ENCODE measurements at places on chromosomes 6 and 20. TPM values are rescaled to one million over a fixed set of nuclear protein-coding genes. Genes with fewer than 3 reads are reported as not detected.

C6orf132 gene
- 0.14 TPM for total RNA-seq

IL20RA gene
- total RNA-seq, result not detected

DNA sequence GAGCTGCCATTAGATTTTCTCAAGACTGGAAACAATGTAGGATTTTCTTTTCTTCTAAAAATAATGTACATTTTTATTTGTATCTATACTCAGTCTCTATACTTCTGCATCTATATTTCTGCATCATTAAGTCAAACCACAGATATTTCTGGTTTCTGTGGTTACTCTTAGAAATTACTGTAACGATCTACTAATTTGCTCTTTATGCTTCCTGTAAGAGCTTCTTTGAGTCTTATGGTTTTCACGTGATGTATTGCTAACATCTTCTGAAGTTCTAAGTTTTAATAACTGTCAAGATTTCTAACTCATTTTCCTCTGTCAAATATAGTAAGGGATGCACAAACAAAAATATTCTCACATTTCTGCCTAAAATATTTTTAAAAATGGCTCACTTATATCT is 1144.5 kb downstream of the HACE1 start:
- H3K4me1 ChIP-seq, result no peaks in the 10 kb centered on the region
- no peak for DNase-seq

- peak overlapping the region; percentile 30 for H3K27ac ChIP-seq
- H3K4me3 ChIP-seq, result peak overlapping the region; percentile 29
Measured at GRCh38 chr6:98137391-98137790, 697.0 kb upstream of the POU3F2 start.

DNA sequence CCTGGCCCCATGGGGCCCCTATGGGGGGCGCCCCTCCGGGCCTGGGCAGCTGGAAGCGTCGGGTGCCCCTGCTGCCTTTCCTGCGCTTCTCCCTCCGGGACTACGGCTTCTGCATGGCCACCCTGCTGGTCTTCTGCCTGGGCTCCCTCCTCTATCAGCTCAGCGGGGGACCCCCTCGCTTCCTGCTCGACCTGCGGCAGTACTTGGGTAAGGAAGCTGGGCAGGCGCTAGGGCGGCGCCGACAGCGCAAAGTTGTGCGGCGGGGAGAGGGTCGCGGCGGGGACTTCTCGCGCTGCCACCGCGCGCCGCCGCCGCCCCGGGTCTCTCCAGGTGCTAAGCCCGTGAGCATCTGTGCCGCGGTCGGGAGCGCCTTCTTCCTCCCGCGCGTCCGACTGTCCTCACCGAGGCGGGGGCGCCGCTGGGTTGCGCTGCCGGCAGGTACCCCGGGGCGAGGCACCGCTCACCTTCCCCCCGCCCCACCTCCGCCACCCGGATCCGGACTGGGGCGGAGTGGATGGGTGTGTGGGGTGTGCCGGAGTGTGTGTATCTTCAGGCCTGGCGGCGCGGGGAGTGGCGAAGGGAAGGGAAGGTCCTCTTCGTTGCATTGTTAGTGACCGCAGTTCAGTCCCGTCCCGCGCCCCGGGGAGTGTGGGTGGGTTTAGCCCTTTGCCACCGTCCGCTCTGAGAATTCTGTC is 788 bp downstream of the UST start:
- peaks cover 22% of the 10 kb centered on the region for H3K4me1 ChIP-seq
- no peaks in the 10 kb centered on the region for H3K36me3 ChIP-seq
- DNase-seq, result peak; percentile 47
- peaks cover 39% of the 10 kb centered on the region for H3K27me3 ChIP-seq
- peak overlapping the region; percentile 90 for H3K4me3 ChIP-seq

DNA sequence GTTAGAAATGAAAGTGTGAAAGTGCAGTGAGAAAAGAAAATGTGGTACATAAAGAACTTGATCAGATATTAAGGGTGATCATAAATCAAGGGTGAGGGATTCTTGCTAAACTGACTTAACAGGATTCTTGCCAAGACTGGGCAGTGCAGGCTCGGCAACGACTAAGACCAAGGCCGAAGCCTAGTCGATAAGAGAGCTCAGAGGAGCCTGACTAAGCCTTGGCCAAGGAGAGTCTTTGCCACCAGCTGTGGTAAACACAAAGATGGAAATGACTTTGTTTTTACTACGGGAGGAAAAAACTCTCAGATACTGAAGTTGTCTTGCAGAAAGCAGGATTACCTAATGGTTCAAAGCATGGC is 196.6 kb downstream of the LY86 start:
- no peak for DNase-seq
- H3K36me3 ChIP-seq, result no peaks in the 10 kb centered on the region
- no peaks in the 10 kb centered on the region for H3K4me1 ChIP-seq
- H3K4me3 ChIP-seq, result no peak overlapping the region
- no peak overlapping the region for H3K27ac ChIP-seq
- H3K27me3 ChIP-seq, result peaks cover 3% of the 10 kb centered on the region

THBD gene
- 0.12 TPM for total RNA-seq

GRM1 gene
- total RNA-seq, result 0.63 TPM

DNA sequence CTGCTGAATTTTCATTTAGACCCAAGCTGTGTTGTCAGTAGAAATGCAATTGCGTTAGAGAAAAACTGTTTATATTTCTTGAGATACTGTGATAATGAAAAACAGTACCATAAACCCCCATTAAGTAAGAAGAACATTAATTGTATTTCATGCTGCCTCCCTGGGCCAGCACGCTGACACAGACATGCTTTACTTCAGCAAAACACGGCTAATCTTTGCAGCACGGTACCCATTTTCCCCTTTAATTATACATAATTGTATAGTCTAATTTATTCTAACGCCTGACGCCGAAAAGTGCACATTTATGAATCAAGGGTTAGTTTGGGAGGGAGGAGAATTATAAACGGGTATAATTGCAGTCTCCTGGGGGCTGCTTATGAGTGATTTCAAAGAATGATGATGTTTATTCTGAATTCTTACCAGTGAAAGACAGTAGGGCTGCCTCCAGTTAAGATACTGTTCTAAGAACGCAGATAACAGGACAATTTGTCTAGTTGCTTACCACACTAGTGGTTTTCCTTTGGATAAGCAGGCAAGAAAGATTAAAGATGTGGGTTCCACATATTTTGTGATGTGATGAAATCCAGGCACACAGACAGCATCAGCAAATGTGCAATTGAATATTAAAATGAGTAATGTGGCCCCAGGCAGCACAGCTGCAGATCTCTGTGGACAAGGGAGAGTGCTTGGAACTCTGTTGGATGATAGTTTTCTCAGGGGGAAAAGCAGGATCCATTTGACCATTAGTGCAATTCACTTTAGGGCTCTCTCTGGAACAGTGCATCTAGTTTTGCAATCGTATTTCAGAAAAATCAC is 4.7 kb upstream of the SULF2 start:
- H3K27ac ChIP-seq, result no peak overlapping the region
- peak overlapping the region; percentile 6 for H3K4me3 ChIP-seq
- no peaks in the 10 kb centered on the region for H3K36me3 ChIP-seq
- H3K27me3 ChIP-seq, result peaks cover 11% of the 10 kb centered on the region
- peaks cover 56% of the 10 kb centered on the region for H3K4me1 ChIP-seq
- no peak for DNase-seq

DNA sequence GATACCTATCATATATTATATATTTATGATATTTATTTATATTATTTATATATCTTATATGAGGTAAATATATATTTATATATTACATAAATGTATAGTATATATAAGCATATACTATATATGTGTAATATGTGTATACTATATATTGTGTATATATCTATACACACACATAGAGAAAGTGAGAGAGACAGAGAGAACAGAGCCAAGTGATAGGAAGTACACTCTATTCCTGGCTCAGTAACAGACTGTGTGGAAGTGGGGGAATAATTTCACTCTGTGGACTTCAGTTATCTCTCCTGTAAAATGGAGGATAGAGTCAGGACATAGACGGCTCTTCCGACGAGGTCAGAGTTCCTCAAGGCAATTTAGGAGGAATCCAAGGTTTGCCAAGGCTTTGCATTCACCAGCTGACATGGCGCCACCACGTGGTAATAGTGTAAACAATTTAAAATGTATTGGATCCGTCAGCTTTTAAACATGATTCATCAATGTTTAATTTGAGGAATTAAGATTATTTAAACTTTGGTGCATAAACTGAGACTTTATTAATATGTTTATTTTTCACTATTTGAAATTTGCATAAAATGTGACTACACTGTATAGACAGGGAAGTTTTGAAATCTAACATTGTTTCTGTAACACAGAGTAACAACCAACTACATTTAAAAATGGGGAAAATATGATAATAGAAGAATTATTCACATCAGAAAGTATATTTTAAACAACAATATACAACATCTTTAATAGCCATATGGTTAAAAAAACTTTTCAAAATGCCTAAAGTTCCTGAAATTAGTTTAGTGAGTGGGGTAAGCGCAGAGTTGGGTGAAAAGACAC is 75.4 kb upstream of the TMEM244 start:
- no peaks in the 10 kb centered on the region for H3K27me3 ChIP-seq
- no peak overlapping the region for H3K27ac ChIP-seq
- H3K4me1 ChIP-seq, result peaks cover 4% of the 10 kb centered on the region
- peak; percentile 58 for DNase-seq

DNA sequence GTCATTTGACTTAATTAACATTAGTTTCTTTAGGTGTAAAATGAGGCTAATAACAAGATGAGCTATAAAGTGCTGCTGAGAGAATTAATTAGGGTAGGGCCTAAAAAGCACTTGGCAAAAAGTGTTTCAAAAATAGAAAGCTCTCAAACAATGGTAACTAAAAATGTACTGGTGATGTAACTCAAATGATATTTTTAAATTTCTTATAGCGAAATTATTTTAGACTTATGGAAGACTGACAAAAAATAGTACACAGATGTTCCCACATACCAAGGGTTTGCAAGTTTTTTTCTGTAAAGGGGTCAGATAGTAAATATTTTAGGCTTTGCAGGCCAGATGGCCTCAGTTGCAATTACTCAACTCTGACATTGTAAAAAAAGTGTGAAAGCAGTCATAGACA is 190.7 kb upstream of the UFL1 start:
- H3K27ac ChIP-seq, result no peak overlapping the region
- DNase-seq, result no peak
- H3K27me3 ChIP-seq, result no peaks in the 10 kb centered on the region
- H3K36me3 ChIP-seq, result no peaks in the 10 kb centered on the region
- H3K4me3 ChIP-seq, result no peak overlapping the region

- no peak overlapping the region for H3K27ac ChIP-seq
- peaks cover 4% of the 10 kb centered on the region for H3K4me1 ChIP-seq
- H3K36me3 ChIP-seq, result no peaks in the 10 kb centered on the region
- H3K4me3 ChIP-seq, result no peak overlapping the region
- H3K27me3 ChIP-seq, result no peaks in the 10 kb centered on the region
Measured at GRCh38 chr20:11173916-11174315, 500.1 kb upstream of the JAG1 start.

DNA sequence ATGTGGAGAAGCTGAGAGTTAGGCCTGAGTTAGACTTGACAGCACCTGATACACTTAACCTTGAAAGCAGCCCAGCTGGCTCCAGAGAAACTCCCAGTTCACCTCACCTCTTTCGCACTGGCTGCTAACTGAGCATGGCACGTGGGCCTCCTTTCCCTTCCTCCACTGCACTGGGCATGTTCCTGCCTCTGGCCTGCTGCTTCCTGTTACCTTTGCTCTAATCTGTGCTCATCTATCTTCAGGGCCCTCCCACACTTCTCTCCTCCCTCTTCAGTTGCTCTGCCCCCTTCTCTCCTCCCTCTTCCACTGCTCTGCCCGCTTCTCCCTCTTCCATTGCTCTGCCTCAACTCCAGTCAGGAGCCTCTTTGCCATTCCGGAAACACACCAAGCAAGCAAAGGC is 13.7 kb upstream of the UBE2V1 start:
- peaks cover 5% of the 10 kb centered on the region for H3K4me1 ChIP-seq
- no peak overlapping the region for H3K27ac ChIP-seq
- H3K27me3 ChIP-seq, result no peaks in the 10 kb centered on the region

DNA sequence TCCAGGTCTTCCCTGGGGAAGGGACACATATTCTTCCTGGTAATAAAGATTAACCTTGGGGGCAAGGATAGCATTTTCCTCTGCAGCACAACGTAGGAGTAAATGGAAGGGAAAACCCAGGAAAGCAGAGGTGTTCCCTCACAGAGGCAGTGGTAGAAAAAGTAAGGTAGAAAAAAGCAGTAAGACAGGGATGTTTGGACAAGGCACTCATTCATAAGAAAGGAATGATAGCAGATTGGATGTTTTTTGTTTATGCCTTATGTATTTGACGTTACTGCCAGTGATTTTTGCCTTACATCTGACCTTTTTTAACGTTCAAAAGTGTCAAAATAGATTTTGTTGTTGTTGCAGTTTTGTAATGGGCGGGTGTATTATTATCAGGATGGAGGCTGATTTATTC is 395.0 kb downstream of the CDKAL1 start:
- H3K36me3 ChIP-seq, result no peaks in the 10 kb centered on the region
- DNase-seq, result no peak
- no peak overlapping the region for H3K4me3 ChIP-seq
- H3K27me3 ChIP-seq, result no peaks in the 10 kb centered on the region

DNA sequence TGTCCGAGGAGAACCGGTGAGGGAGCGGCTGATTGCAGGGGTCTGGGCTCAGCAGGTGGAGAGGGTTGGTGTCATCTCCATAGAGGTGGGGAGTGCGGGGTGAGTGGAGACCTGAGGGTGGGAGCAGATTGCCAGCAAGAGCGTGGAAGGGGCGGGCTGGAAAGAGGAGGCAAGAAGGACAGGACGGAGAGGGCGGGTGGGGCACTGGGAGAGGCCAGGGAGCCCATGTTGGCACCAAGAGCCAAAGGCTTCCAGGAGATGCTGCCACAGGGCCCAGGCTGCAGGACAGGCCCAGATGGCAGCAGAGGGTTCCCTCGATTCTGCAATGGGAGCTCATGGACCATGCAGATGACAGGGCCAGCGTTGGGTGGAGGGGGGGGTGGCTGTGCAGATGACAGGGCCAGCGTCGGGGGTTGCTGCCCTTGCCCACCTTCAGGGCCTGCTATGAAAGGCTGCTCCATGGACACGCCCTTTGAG is 105.4 kb downstream of the TMEM242 start:
- peaks cover 21% of the 10 kb centered on the region for H3K4me1 ChIP-seq
- DNase-seq, result no peak
- H3K36me3 ChIP-seq, result peaks cover 5% of the 10 kb centered on the region

- no peaks in the 10 kb centered on the region for H3K27me3 ChIP-seq
- H3K4me1 ChIP-seq, result peaks cover 12% of the 10 kb centered on the region
- H3K4me3 ChIP-seq, result no peak overlapping the region
- no peak overlapping the region for H3K27ac ChIP-seq
- H3K36me3 ChIP-seq, result peaks cover 4% of the 10 kb centered on the region
Measured at GRCh38 chr6:137910843-137911456, 43.9 kb downstream of the TNFAIP3 start.

- no peak overlapping the region for H3K4me3 ChIP-seq
- H3K27ac ChIP-seq, result no peak overlapping the region
- DNase-seq, result no peak
- H3K27me3 ChIP-seq, result peaks cover 9% of the 10 kb centered on the region
- H3K36me3 ChIP-seq, result no peaks in the 10 kb centered on the region
Measured at GRCh38 chr20:33914919-33915318, 78.8 kb upstream of the RALY start.

FAM210B gene
- 30.8 TPM for total RNA-seq

COL11A2 gene
- 4.2 TPM for total RNA-seq

DNA sequence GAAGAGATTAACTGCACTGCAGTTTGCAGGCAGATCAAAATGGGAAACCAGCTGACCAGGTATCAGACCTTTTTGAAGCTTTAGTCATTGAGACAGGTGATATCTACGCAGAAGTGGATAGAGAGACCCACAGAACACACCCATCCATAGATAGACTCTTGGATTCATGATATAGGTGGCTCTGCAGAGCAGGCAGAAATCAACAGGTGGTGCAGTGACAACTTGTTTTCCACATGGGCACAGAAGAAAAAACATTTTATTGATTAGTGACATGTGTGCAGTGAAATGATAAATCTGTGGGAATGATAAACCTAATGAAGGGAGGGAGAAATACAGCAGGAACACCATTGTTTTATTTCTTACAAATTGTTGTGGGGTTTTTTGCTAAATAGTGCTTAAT is 45.2 kb downstream of the NUDT3 start:
- DNase-seq, result no peak
- H3K36me3 ChIP-seq, result peaks cover 3% of the 10 kb centered on the region
- no peak overlapping the region for H3K4me3 ChIP-seq
- no peaks in the 10 kb centered on the region for H3K27me3 ChIP-seq
- peaks cover 31% of the 10 kb centered on the region for H3K4me1 ChIP-seq
- no peak overlapping the region for H3K27ac ChIP-seq
